ENCODE measurements at places on chromosomes 5 and 9. TPM values are rescaled to one million over a fixed set of nuclear protein-coding genes. Genes with fewer than 3 reads are reported as not detected.

DNA sequence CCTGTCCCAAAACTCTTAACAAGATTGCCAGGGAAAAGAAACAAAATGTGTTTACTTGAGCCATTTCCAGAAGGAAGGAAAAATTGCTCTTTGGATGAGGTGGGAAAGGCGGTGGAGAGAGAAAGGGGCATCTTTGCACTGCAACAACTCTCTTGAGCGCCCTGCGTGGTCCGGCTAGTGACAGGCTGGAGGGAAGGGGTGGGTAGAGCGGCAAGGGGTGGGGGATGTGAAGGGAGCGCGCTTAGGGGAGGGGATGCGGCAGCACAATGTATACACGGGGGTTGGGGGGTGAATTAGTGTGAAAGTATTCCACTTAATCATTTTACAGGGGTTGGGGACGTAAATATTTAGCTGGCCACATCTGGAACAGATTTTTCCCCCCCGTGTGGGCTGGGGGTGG lies 1.3 kb downstream of the FGF10 start:
- no peak for DNase-seq

The GFPT2 gene
- total RNA-seq, result 0.22 TPM

DNA sequence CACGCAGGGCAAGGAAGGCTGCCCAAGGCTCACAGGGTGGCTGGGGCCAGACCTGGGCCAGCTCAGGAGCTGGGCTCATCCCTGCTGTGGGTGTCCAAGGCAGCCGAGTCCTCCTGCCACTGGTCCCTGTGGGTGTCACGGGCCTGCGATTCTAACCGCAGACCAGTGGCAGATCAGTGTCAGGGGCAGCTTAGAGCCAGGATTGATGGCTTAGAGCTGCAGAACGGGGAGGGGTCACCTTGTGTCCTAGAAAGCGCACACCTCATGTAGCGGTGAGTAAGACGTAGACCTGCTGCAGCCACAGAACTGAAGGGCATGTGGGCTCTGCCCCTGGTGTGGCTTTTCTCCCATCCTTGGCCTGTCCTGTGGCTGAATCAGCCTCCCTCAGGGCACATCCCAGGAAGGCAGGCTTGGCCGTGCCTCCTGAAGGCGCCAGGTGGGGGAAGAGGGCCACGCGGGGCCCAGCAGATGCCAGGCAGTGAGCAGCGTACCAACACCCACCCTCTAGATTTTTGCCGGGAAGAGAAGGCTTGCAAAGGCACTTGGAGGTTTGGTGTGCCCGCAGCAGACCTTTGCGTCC lies 78.3 kb upstream of the FCN2 start:
- no peak for DNase-seq

DNA sequence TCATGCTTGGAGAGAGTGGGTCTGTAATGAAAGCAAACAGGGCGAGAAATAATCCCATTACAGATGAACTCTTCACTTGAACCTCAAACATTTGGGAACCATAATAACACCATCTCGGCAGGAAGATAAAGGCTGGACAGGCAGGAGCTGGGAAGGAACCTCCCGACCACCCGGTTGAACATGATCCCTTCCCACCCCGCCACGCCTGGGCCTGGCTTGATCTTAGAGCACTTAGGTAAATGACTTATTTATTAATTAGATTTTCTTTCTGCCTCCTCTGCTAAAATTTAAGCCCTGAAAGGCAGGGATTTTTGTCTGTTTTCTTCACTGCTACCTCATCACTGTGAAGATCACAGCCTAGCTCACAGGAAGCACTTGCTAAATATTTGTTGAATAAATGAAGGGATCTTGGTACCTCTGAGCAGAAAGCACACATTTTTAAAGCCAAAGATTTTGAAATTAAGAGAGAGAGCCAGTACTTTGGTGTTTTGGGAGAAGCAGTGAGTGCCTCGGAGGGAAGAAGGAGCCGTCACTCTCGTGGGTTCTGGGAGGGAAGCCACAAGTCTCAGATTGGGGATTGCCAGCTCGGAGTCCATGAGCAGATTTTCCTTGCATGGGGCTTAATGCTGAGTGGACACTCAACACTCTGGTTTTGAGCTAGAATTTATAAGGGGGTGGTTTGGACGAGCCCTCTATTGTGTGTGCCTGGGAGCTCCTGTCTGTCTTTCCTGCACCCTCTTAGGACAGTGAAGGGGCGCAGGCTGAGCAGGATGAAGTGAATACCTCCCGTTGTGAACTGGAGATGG lies 133.3 kb downstream of the MACROH2A1 start:
- no peak for DNase-seq

DNA sequence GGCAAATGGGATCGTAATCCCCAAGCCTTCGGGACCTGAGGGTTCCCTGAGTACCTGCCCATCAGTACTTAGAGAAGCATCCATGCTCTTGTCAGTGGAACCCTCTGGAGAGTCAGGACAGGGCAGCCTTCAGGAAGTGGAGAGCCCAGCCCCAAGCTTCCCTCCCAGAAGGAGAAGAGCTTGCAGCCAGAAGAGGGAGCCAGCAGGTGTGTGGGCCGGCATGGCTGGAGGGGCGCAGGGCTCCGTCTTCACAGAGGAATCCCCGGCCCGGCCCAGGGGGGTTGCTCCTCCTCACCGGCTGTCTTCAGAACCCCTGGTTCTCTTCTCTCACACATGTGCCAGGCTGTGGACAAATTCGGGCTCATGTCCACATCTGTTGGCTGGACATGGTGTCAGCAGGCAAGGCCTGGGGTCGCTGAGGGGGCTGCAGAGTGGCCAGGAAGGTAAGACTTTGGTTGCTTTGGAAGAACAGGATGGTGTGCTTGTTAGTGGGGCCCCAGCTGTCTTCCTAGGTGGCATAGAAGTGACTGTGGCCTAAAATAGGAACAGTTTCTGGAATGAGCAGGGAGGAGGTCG lies 58.9 kb upstream of the RXRA start:
- no peak for DNase-seq

DNA sequence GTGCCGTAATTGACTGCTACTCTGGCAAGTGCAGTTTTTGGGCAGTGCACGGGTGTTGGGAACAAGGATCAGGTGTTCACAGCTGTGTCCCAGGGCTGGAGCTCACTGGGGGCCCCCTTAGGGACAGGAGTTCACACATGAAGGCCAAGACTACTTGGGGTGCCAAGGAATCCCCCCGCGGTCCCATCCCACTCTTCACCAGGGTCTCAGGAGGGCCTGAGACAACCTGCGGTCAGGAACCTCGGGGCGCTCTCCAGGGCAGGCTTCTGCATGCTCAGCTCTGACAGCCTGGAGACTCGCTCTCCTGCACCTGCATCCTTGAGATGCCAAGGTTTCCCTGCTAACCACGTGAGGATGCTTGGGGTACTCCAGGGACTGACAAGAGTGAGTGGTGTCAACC lies 2.3 kb upstream of the MAN1B1 start:
- no peak for DNase-seq

DNA sequence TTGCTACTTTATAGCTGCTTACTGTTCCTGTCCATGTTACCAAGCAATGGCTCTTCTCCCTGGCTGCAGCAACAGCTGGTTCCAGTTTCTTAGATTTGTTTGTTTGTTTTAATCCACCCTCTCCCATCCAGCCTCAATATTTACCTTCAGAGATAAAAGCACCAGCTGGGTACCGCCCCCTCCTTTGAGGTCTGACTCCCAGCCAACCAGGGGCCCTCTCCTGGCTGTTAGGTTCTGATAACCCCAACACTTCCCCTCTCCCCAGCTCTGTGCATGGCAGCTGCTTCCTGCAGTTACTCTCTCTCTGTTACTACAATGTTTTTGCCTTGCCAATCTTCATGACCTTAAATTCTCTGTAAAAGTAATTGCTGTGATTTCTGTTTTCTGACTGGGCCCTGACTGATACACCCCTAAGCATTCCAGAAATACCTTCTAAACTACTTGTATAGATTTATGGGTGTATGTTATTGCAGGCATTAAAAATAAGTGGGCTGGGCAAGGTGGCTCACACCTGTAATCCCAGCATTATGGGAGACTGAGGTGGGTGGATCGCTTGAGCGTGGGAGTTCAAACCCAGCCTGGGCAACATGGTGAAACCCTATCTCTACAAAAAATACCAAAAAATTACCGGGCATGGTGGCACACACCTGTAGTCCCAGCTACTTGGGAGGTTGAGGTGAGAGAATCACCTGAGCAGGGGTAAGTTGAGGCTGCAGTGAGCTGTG lies 2.6 kb upstream of the GCNT1 start:
- peak; percentile 30 for DNase-seq

DNA sequence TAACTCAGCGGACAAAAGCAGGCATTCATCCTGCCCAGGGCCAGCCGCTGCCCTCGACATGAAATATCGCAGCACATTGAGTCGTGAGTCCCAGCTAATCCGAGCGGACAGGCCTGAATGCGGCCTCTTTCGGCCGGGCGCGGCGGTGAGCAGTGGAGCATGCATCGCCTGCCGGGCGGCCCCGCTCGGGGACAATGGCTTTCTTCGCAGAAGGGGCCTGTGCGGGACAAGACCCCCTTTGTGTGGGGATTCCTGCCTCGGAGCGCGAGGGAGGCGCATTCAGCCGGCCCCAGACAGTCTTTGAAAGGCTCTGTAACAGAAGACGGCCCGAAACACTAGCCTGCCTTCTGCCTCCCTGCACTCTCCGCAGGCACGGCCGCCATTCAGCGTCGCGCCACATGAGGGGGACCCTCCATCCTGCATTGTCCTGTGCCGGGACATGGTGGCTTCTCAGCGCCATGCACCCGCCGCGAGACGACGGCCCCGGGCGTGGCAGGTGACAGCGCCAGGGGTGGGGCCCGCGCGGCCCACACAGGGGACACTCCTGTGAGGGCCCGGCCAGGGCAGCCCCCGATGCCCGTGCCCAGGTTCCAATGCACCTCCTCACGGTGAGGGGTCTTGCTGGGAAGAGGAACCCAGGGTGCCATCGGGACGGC lies 52.0 kb downstream of the EXD3 start:
- DNase-seq, result no peak

DNA sequence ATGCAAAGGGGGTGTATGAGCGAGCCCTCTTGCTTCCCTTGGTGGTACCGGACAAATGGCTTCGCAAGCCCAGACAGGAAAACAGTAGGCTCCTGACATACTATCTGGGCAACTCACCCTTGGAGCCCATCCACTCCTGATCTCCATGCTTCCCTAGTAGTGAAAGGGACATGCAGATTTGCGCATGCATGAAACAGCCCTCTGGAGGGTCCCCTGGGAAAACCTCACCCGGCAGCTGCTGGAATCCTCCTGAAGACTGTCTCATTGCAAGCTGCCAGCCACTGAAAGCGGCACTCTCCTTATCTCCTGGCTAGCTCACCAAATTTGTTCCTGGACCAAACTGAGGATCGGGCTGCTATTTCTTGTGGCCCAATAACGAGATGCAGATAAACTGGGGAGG lies 10.2 kb downstream of the ZNF169 start:
- no peak for DNase-seq

- DNase-seq, result no peak
These were observed at the start of gene TMEM171 for GRCh38 chr5:73120222-73121118. Gene TMEM171 (plus strand): TSS chr5:73120575. CDS start chr5:73123374, 2,799 bp downstream.

GRCh38 chr9:132283165-132283564 lies 71.6 kb downstream of the SETX start:
- DNase-seq, result no peak

The PCDHGB6 gene
- total RNA-seq, result 0.05 TPM

- no peak for DNase-seq
These were observed 674.3 kb downstream of the ACTL7B start for GRCh38 chr9:108181441-108181840.

The PDCD1LG2 gene
- total RNA-seq, result 0.10 TPM

- no peak for DNase-seq
These were observed 60.2 kb upstream of the SLC2A8 start for GRCh38 chr9:127336506-127337352.

The SPINK4 gene
- not detected for total RNA-seq

GRCh38 chr5:112885001-112885400 lies 23.9 kb downstream of the SRP19 start:
- no peak for DNase-seq

The NRG2 gene
- total RNA-seq, result not detected

The ANKRA2 gene
- 26.9 TPM for total RNA-seq

GRCh38 chr5:158921441-158922262 lies 178.1 kb downstream of the EBF1 start:
- no peak for DNase-seq

DNA sequence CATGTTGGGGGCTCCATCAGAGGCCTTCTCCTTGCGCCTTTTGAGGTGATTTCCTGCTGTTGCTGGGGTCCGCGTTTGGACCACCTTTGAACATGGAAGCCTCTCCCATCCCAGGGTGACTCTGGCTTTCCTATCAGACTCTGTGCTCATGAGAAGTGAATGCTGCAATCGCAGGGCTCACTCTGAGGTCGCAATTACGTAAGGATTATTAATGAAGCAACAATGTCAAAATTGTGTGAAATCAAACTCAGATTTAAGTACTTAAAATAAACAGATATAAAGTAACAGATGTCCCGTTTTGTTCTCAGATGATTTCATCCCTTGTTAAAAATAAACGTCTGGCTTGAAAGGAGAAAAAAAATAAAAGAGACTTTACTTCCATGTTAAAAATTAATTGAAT lies 634.2 kb downstream of the BNC2 start:
- no peak for DNase-seq

The CBY3 gene
- not detected for total RNA-seq

Measured in activated naive CD4-positive, alpha-beta T cell treated with anti-CD3 and anti-CD28 coated beads for 36 hours (primary cell).